Panc1 (cell line): ENCODE measurements at places on chromosomes 6 and 20. TPM values are rescaled to one million over a fixed set of nuclear protein-coding genes. Genes with fewer than 3 reads are reported as not detected.

Gene TTI1
- total RNA-seq = 26.6 TPM

GRCh38 chr6:12605888-12606345 lies 110.7 kb upstream of the PHACTR1 start:
- DNase-seq = peak; percentile 45

GRCh38 chr6:151692216-151692615 lies 115.3 kb upstream of the ESR1 start:
- DNase-seq = no peak

Gene RAET1E
- total RNA-seq = 1.8 TPM

Gene MOCS1
- total RNA-seq = 0.98 TPM

- DNase-seq = no peak
These were observed 48.1 kb downstream of the MCUR1 start for GRCh38 chr6:13766201-13766634.

Gene HSPA12B
- total RNA-seq = 0.21 TPM

- DNase-seq = no peak
These were observed 182.8 kb downstream of the ZMYND8 start for GRCh38 chr20:47173596-47174216.

DNA sequence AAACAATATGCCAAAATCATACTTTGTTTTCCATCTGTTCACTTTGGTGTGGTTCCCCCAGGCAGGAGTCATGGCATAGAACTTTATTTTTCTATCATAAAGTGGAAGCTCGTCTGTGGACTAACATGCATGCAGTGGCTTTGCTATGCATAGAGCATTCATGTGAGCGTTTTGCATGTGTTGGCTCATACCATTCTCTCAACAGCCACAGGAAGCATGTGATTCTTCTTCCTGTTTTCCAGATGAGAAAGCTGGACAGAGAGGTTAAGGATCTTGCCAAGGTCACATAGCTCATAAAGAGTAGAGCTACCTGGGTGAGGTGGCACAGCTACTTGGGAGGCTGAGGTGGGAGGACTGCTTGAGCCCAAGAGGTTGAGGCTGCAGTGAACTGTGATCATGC lies 123.4 kb upstream of the HDGFL1 start:
- no peak for DNase-seq

DNA sequence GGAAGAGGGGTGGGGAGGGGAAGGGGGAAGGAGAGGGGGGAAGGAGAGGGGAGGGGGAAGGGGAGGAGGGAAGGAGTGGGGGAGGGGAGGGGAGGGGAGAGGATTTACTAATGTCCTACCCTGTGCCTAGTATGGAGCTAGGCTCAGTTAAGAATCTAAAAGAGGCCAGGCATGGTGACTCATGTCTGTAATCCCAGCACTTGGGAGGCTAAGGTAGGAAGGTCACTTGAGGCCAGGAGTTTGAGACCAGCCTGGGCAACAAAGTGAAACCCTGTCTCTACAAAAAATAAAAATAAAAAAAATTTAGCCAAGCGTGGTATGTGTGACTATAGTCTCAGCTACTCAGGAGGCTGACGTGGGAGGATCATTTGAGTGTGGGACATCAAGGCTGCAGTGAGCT lies 13.0 kb downstream of the UBE2J1 start:
- no peak for DNase-seq

- DNase-seq = no peak
These were observed 5.7 kb downstream of the CABLES2 start for GRCh38 chr20:62401331-62401779.

DNA sequence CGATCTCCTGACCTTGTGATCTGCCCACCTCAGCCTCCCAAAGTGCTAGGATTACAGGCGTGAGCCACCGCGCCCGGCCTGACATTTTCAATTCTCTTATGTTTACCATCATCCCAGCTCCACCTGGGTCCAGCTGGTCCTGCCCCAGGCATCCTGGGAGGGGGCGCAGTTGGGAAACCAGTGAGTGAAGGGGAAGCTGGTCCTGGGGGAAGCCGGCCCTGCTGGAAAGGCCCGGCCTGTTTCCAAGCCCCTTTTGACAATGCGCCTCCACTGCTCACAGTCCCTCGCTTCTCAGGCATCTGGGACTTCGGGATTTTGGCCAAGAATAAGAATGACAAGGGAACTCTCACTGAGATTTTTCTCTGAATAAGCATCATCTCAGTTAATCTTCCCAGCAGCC lies 14.2 kb downstream of the SLC13A3 start:
- no peak for DNase-seq

Gene OR5V1
- total RNA-seq = not detected
